NCI-H524 (cell line): ENCODE measurements at places on chromosomes 6 and 20.

DNA sequence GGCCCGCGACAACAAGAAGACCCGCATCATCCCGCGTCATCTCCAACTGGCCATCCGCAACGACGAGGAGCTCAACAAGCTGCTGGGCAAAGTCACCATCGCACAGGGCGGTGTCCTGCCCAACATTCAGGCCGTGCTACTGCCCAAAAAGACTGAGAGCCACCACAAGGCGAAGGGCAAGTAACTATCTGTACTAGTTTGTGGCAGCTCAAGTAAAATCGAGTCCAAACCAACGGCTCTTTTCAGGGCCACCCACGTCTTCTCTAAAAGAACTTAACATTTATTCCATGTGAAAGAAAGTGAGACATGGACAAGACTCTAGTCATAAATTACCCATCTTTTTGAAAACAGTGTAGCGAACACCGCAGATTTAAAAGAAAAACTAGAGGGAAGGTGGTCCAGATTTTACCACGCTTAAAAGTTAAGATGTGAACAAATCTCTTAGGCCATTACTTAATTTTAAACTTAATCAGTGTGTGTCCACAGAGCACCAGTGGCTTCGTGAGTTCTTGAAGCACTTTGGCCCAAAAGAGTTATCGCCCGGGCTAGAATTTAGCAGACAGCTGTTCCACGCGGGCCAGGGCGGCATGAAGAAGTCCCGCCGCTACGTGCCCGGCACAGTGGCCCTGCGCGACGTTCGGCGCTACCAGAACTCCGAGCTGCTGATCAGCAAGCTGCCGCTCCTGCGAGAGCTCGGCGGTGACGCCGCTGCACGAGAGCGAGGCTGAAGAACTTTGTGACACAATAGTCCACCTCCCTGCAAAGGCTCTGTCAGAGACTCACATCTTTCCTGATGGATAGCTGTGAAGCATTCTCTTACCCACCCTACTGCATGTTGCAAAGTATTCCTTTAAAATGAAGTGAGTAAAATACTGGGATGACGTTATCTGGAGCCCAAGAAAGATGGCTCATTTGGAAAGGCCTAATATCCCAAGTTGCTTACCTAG, 113.9 kb upstream of the PRSS16 start:
- DNase-seq, result peak; percentile 34

DNA sequence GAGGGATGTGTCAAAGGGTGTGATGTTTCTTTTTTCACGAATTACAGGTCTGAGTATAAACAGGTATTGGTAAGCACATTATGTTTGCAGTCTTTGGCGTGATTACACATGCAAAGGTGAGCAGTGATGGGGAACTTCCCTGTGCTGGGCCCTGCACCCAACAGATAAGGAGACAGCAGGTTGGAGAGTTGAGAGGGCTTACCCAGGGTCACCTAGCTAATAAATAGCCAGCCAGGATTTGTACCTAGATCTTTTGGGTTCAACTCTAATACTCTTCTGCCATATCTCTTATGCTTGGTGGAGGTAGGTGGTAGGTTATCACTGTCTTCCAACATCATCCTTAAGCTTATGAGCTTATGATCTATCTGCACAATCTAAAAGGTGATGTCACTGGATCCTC, 46.5 kb downstream of the AFG1L start:
- DNase-seq, result no peak

GRCh38 chr20:33578510-33578909, 83.6 kb upstream of the C20orf144 start:
- DNase-seq, result peak; percentile 66

- DNase-seq, result no peak
Measured at GRCh38 chr20:11529047-11529446, 388.6 kb upstream of the BTBD3 start.

DNA sequence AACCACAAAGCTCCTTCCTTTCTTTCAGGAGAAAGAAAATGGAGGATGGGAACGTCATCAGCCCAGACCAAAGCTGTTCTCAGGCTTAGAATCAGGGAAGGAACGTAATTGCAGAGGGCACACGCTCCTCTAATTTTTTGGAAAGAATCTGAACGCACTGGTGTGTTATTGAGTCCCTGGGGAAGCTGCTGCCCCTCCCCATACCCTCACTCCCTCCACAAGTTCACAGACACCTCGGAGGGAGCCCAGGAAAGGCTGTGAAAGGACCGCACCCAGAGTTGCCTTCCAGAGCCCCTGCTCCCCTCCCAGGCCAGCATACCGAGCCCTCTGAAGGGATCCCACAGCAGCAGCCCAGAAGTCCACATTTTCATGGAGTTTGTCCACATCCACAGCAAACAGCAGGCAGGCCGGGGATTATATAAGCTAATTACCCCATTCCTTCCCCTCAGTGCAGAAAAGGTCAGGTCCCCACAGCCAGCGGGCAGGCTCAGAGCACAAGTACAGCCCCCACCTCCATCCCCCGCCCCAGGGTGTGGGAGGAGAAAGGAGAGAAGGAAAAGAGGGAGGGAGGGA, 53.7 kb downstream of the ANKRD60 start:
- DNase-seq, result no peak

DNA sequence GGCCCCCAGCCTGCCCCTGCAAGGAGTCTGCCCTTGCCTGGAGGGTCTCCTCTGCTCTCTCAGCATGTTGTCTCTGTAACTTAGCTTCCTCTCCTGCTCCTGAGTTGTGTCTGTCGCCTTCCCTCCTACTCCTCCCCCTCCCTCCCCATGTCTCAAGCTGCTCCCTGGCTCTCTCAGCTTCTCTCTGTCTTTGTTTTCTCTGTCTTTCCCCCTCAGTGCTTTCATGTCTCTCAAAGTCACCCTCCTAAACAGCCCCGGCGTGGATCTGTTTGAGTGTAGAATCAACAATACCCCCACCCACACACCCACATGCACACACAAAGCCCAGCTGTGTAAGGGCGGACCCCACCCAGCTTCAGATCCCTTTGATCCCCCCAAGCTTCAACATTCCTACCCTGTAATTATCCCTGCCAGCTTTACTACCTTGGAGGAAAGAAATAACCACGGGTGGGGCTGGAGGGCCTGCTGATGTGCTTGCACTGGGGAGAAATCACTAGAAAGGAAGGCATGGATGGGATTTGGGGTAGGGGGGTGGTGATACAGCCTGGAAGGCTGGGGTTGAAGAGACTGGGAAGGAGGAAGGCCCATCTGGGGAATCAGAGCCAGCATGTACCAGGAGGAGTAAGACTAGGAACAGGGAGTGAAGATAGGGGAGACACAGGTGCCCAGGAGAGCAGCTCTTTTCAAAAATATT, 1.0 kb upstream of the LY6G6D start:
- no peak for DNase-seq

DNA sequence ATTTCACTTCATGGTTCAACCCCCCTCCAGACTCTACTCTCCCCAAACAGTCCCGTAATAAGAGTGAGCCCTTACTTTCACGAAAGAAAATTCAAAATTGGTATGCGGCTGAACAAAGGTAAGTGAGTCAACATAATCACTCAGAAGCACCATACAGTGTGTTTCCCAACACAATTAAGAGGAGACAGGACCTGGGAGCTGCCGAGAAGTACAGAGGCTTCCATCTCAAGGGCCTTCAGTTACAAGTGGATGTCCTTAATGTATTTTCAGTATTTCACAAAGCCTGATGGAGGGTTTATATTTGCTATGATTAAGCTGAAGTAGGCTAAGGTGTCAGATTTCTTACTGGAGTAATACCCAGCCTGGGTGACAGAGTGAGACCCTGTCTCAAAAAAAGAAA, 51.1 kb downstream of the MYO6 start:
- DNase-seq, result peak; percentile 85
